ENCODE measurements at places on chromosomes 13 and 19. TPM values are rescaled to one million over a fixed set of nuclear protein-coding genes. Genes with fewer than 3 reads are reported as not detected.

DNA sequence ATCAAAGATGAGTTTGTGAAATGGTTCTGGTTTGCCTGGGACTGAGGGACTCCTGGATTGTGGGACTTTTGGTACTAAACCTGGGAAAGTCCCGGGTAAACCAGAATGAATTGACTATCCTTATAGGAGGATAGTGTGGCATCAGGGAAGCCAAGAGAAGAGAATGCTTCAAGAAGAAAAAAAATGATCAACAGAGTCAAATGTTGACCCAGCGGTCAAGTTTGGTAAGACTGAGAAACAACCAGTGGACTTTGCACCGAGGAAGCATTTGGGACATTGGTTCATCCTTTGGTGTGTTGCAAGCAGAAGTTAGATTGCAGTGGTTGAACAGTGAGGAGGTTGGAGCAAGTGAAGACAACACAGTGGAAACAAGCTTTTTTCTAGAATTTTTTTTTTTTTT is 33.5 kb downstream of the CLEC17A start:
- no peak for DNase-seq

DNA sequence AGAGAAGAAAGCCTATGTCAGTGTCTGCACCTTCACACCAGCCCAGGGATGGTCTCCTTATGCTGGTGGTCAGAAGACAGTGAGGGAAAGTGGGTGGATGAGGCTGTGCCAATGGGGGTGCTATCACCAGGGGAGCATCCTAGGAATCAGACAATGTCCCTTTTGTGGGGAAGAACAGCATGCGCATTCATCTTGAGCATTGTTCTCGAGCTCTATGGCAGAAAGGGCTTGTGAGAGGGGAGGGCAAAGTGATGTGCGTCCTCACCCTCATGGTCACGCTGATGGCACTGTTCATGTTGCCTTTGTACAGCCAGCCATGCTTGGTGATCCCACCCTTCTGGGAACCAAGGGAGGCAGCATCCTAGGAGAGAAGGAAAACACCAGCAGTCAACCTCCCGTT is 56.1 kb downstream of the DOCK9 start:
- DNase-seq = no peak

GRCh38 chr13:51332566-51333361 is 6.7 kb upstream of the SERPINE3 start:
- no peak for DNase-seq

SBK2 gene
- total RNA-seq = 0.30 TPM

DNA sequence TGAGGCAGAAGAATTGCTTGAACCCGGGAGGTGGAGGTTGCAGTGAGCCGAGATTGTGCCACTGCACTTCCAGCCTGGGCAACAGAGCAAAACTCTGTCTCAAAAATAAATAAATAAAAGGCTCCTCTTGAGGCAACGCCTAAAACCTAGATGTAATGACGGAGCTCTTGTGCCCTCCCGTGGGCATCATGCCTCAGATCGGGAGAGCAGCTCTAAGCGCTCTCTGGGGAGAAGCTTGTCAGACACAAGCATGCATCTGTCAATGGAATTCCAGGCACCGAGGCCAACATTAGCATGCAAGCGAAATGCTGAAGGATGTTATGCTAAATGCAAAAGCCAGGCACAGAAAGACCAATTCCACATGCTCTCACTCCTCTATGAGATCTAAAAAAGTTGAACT is 45.6 kb upstream of the MRI1 start:
- no peak for DNase-seq

GRCh38 chr13:20901668-20902437 is 693 bp downstream of the XPO4 start:
- DNase-seq = peak; percentile 15

UGGT2 gene
- total RNA-seq = 27.1 TPM

- no peak for DNase-seq
Observed at GRCh38 chr19:46753420-46754155, 7.3 kb upstream of the STRN4 start.

DNA sequence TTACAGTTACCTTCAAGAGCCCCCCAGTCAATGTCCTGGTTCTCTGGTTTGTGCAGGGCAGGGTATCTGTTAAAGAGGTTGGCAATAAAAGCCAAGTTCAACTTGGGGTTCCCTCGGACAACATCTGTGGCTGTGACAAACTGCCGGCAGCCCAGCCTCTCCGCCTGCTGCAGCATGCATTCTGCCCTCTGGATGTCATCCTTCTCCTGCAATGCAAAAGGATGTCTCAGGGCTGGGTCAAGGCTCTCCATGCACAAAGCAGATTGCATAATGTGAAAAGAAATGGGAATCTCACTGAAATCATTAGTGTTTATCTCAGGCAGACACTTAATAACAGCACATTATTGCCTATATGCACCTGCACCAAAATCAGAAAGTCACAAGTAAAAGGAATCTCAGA is 35.1 kb downstream of the LCP1 start:
- no peak for DNase-seq

- DNase-seq = no peak
Observed at GRCh38 chr19:29854033-29854432, 42.2 kb downstream of the CCNE1 start.

TMPRSS9 gene
- total RNA-seq = not detected

GRCh38 chr13:109773276-109773675 is 13.1 kb downstream of the IRS2 start:
- no peak for DNase-seq

DNA sequence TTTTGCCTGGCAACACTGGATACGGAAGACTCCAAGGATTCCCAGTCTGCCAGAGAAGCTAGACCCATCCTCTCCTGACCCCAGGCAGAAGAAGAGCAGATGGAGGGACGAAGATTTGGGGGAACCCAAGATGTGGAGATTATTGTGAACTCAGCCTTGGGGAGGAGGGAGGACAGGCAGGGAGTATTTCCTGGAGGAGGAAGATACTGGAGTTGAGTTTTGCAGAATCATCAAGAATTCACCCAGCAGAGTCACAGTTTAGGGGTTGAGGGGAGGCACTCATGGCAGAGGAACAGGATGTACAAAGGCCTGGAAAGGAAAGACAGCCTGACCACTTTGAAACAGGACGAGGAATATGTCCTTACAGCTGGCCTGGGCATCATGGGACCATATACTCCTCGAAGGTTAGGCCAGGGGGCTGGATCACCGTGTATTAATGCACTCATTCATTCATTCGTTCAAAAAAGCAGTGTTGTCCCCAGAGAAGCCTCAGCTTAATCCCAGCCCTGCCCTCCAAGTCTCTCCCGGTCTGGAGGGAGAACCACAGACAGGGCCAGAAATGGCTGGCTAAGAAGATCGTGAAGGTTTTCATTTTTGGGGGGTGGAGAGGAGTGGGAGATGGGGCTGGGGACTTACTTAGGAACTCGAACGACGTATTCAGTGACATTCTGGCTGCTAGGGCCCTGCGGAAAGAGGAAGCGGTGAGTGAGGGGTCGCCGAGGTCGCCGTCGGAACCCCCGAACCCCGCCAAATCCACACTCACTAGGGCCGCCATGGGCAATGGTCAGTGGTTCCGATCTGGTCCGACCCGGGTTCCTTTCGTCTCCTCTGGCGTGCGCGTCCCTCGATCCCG is 517 bp downstream of the GTF2F1 start:
- no peak for DNase-seq

GRCh38 chr19:50772476-50772875 is 2.2 kb downstream of the GPR32 start:
- DNase-seq = peak; percentile 48

SIGLEC10 gene
- total RNA-seq = not detected

DNA sequence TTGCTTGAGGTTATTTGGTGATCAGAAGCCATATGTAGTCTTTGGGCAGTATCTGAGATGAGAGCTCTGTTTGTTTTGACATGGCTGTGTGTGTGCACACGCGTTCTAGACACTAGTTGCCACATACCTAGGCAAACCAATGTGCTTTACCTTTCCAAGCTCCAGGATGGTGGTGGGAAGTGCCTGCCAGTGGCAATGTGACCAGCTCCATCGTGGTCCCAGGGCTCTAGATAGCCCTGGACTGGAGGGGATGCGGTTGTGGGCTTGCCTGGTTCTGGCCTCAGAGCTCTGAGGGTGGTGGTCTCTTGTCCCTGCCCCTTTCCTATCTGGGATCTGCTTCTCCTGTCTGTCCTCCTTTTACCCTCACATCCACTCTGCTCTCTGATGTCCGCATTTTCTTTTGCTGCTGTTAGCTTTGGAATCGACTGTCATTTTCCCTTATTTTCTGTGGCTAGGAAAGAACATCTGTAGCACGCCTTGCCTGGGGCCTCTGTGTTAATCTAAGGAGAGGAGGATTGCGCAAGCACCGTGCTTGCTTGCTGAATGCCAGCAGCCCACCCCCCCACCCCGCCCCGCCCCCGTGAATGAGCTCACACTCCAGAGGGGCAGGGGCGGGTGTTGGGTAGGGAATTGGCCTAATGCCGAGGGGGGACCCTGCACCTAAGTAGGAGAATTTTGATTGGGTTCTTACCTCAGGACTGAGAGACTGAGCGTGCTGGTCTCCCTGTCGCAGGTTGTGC is 89.5 kb downstream of the ARHGEF7 start:
- no peak for DNase-seq

- no peak for DNase-seq
Observed at GRCh38 chr19:6340493-6341201, 7.2 kb upstream of the ACER1 start.

DNA sequence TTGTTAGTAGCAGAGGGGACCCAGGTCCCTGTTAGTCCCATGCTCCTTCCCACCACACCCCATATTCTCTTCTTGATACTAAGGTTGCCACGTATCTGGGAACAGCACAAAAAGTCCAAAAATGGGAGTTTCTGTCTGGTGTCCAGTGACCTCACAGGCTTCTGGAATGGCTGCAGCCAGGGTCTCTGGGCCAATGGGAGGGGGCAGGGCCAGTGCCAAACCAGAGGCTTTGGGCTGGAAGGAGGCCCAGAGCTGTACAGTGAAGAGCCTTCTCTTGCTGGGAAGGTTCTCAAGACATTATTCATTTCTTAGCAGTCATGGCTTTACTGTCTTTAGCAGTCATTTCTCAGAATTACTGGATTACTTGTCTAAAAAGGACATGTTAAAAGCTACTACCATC is 119.2 kb downstream of the FRY start:
- no peak for DNase-seq

ZNF180 gene
- total RNA-seq = 7.3 TPM

MCOLN1 gene
- total RNA-seq = 19.1 TPM

GRCh38 chr19:311813-312261 is 20.6 kb upstream of the PLPP2 start:
- no peak for DNase-seq

TRPC4 gene
- not detected for total RNA-seq

GRCh38 chr19:30318936-30319335 is 53.2 kb upstream of the ZNF536 start:
- no peak for DNase-seq

DNA sequence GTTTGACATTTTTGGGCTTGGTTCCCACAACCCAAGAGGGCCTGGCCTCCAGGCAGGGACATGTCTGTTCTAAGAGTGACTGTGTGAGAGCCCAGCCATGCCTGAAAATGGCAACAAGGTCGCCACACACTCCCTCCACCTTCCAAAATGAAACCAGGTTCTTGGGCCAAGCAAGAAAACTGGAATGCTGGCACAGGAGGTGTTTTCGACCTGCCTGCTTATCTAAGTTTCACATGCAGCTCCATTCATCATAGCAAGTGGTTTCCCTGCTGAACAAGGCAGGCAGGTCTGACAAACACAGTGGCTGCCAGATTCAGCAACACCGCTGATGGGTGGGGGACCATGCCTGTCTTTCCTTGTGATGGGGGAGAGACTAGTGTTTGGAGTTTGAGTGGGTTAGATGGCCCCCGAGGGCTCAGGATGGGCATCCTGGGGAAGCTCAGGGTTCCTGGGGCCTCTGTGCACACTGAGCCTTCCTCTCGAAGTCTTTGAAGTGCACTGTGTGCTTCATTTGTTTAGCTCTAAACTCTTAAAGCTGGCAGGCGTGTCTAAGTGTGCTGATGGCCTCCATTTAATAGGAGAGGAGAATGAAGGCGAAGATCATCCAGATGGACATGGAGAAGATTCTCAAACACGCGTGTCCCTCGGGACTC is 17.9 kb upstream of the GAS6 start:
- DNase-seq = no peak

DNA sequence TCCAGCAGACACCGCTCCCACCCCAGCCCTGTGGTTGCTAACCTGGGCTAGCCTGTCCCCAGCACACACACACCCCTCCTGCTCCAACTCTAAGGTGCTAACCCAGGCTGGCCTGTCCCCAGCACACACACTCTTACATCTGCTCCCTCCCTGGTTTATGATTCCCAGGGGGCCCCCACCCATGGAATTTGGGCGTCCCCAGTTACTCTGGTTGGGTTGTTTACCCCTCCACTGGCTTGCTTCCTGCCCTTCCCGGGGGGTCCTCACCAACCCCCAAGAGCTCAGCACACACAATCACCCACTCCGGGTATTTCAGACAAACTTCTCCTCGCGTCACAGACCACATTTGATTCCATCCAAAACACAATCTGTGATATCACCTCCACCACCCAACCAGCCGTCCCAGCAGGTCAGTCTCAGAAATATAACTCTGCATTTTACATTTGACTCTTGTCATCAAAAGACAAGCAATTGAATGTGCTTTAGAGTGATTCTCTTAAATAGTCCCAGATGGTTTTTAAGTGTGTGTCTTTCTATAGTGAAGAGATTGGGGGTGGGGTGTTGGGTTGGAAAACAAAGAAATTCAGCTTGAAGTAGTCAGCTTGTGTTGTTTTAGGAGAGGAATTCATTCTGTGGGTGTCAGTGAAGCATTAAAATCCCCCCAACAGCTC is 20.1 kb downstream of the COL4A2 start:
- DNase-seq = no peak

UBE2L5 gene
- total RNA-seq = 0.15 TPM

Data from HCT116 (cell line).